ENCODE measurements at places on chromosomes 11 and 22. TPM values are rescaled to one million over a fixed set of nuclear protein-coding genes. Genes with fewer than 3 reads are reported as not detected.
A peak's percentile ranks its signal among the peaks of the same experiment; 100 is the strongest.

GRCh38 chr11:12212821-12213185, 102.4 kb downstream of the MICAL2 start:
- peaks cover 90% of the 10 kb centered on the region for H3K36me3 ChIP-seq
- no peak overlapping the region for H3K27ac ChIP-seq
- H3K4me1 ChIP-seq: no peaks in the 10 kb centered on the region
- H3K4me3 ChIP-seq: no peak overlapping the region
- no peak for DNase-seq

DNA sequence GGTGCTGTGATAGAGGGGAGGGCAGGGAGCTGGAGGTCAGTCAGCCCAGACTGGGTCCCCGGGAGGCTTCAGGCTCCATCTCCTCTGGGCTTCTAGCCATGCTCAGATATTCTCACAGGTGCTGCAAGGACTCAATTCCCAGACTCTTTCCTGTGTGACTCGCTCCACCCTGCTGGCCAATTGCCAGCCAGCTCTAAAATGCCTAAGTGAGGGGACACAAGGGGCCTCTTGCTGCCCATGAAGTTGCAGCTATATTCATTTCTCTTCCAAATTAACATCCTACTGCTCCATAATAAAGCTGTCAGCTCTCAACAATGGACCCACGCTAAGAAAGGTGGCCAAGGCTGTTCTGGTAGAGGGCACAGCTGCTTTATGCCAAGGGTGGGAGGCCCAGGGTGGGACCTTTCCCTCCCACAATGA, 101.5 kb downstream of the PLEKHA7 start:
- no peak overlapping the region for H3K4me3 ChIP-seq
- no peaks in the 10 kb centered on the region for H3K4me1 ChIP-seq
- H3K36me3 ChIP-seq: no peaks in the 10 kb centered on the region
- H3K27me3 ChIP-seq: no peaks in the 10 kb centered on the region

- H3K4me3 ChIP-seq: no peak overlapping the region
- no peaks in the 10 kb centered on the region for H3K27me3 ChIP-seq
- H3K27ac ChIP-seq: no peak overlapping the region
- no peaks in the 10 kb centered on the region for H3K4me1 ChIP-seq
- H3K36me3 ChIP-seq: no peaks in the 10 kb centered on the region
Measured at GRCh38 chr11:87926250-87926970, 248.8 kb downstream of the RAB38 start.

- no peak for DNase-seq
- H3K27ac ChIP-seq: no peak overlapping the region
- H3K4me3 ChIP-seq: no peak overlapping the region
- peaks cover 28% of the 10 kb centered on the region for H3K4me1 ChIP-seq
- peaks cover 2% of the 10 kb centered on the region for H3K27me3 ChIP-seq
Measured at GRCh38 chr11:46336563-46337180, 10.6 kb upstream of the DGKZ start.

DNA sequence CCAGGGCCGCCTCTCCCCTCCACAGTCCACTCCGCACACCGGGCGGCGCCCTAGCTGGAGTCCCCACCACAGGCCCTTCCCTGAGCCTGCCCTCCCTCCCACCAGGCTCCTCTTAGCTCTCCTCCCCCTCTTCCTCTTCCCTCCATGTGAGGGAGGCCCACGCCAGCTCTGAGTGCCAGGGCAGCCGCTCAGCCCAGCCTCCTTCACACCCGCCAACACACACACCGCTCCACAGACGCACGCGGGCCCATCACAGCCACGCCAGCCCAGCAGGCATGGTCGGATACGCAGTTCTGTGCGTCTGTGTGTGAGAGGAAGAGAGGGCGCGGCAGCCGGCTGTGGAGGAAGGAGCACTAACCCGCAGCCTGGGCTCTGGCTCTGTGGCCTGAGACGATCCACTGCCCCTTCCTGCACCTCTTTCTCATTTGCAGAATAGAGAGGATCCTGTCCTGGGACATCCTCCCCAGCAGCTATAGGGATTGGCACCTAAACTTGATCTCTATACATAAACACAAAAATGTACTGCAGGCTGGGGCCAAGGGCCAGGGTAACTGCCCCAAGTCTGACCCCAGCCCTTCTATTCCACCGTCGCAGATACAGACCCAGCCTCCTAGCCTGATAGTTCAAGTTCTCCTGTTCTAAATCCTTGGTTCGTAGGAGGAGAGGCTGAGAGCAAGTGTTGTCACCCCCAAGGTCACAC, 3.5 kb downstream of the CHRM4 start:
- H3K36me3 ChIP-seq: no peaks in the 10 kb centered on the region
- H3K27me3 ChIP-seq: peaks cover 22% of the 10 kb centered on the region
- DNase-seq: no peak
- peaks cover 40% of the 10 kb centered on the region for H3K4me1 ChIP-seq
- no peak overlapping the region for H3K27ac ChIP-seq

DNA sequence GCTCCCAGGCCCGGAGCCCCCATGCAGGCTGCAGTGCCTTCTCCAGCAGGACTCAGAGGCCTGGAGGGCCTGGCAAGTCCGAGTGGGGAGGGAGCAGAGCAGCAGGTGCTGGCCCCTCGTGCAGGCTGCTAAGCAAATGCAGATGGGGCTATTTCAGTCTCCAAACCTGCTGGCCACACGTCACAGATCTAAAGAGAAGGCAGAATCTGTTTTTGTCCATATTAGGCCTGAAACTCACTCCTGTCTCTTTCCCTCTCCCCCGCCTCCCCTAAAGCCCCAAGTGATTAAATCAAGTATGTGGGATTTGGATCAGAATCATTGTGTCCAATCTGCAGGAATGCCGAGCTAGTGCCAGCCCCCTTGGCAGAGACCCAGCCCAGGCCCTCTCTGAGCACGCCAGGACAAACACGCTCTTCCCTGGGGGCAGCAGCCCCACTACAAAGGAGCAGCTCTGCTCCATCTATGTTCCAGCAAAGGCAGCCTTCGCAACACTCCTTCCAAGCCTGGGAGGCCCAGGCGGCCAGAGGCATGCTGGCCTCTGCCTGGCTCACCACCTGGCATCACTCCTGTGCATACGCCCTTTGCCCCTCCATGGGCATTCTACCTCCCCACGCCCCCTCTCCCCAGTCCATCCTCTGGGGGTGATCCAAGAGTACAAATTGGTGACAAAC, 26.5 kb downstream of the RPL27A start:
- H3K4me1 ChIP-seq: no peaks in the 10 kb centered on the region
- H3K4me3 ChIP-seq: no peak overlapping the region
- no peak for DNase-seq
- H3K36me3 ChIP-seq: no peaks in the 10 kb centered on the region
- no peak overlapping the region for H3K27ac ChIP-seq

GRCh38 chr22:41180926-41181325, 24.2 kb upstream of the L3MBTL2 start:
- no peak overlapping the region for H3K4me3 ChIP-seq
- H3K27me3 ChIP-seq: no peaks in the 10 kb centered on the region
- H3K27ac ChIP-seq: no peak overlapping the region
- DNase-seq: no peak
- no peaks in the 10 kb centered on the region for H3K4me1 ChIP-seq

DNA sequence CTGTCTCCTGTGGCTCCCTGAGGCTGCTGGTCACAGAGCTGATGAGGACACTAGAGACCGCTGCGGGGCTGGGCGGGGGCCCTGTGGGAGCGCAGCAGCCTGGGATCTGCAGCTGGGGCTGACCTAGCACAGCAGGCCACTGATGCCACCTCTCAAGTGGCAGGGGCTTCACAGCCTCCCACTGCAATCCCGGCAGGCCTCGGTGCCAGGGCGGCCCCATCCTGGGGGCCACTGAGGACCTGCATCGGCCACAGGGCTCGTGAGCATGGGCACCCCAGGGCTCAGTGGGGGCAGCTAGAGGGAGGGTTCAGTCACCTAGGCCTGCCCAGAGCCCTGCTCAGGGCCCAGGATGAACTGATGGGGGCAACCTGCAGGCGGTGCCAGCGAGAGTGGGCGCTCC, 14.6 kb upstream of the CCDC188 start:
- H3K4me1 ChIP-seq: no peaks in the 10 kb centered on the region
- H3K27me3 ChIP-seq: no peaks in the 10 kb centered on the region
- no peak for DNase-seq
- no peak overlapping the region for H3K27ac ChIP-seq
- H3K4me3 ChIP-seq: no peak overlapping the region

- H3K27me3 ChIP-seq: no peaks in the 10 kb centered on the region
- no peak overlapping the region for H3K4me3 ChIP-seq
- H3K27ac ChIP-seq: peak overlapping the region; percentile 9
- peaks cover 41% of the 10 kb centered on the region for H3K36me3 ChIP-seq
- no peak for DNase-seq
Measured at GRCh38 chr11:44607987-44608386, 42.5 kb downstream of the CD82 start.

DNA sequence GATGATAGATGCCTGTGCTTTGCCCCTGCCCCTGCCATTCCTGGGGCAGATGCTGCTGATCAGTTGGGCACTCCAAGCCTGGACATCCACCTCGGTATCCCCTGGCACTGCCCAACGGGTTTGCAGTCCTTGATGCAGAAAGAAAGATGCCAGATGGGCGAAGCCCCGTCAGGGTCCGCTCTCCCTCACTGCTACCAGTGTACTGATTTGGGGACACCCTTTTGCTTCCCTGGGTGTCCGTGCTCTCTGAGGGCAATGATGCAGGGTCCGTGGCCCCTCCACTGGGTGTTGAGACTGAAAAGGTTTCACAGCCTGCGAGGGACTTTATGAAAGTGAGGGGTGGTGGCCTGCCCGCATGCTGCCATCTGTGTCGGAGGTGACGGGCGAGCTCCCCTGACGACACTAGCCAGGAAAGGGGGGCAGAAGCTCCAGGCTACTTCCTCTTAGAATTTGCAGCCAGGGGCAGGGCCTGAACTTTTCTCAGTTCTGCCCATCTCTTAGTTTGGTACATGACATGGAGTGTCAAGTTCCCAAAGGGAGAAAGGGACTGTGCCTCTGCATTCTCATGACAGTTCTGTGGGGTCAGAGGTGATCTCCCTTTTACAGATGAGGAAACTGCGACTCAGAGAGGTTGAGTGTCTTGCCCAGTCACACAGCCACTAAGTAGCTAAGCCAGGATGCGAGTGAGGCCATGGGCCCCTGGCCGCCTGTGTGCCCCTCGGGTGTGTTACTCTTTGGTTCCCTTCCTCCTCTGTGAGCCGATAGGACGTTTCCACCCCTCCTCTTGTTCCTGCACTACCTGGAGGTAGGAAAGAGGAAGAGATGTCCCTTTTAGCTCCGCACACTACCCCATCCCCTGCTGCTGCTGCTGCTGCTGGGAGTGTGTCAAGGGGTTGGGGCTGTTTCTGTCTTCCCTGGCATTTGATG, 96.6 kb downstream of the BCR start:
- no peak for DNase-seq
- H3K27ac ChIP-seq: no peak overlapping the region
- peaks cover 7% of the 10 kb centered on the region for H3K4me1 ChIP-seq
- no peaks in the 10 kb centered on the region for H3K27me3 ChIP-seq

GRCh38 chr11:120235024-120235628, 4.8 kb upstream of the POU2F3 start:
- H3K27me3 ChIP-seq: no peaks in the 10 kb centered on the region
- H3K4me3 ChIP-seq: no peak overlapping the region
- peak; percentile 71 for DNase-seq
- H3K36me3 ChIP-seq: no peaks in the 10 kb centered on the region
- H3K27ac ChIP-seq: no peak overlapping the region

DNA sequence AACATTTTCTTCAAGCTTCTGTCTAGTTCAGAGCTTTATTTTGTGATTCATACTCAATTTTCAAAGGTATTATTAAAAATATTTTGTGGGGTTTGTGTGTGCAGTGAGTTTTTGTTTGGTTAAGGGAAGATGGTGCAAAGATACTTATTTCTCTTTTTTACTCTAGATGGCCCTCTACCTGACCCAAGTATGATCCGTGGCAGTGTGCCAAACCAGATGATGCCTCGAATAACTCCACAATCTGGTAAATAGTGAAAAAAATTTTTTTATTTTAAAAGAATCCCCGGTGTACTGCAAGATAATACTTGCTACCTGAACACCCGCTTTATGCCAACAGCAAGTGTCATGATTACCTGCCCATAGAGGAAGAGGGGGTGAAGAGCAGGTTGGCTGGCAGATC, 54.2 kb downstream of the EP300 start:
- DNase-seq: no peak
- no peaks in the 10 kb centered on the region for H3K4me1 ChIP-seq
- H3K4me3 ChIP-seq: no peak overlapping the region
- H3K27me3 ChIP-seq: no peaks in the 10 kb centered on the region

- H3K36me3 ChIP-seq: no peaks in the 10 kb centered on the region
- no peaks in the 10 kb centered on the region for H3K27me3 ChIP-seq
- H3K4me3 ChIP-seq: no peak overlapping the region
- DNase-seq: no peak
- H3K4me1 ChIP-seq: no peaks in the 10 kb centered on the region
Measured at GRCh38 chr11:113286009-113286408, 28.4 kb upstream of the TTC12 start.

- no peaks in the 10 kb centered on the region for H3K36me3 ChIP-seq
- no peaks in the 10 kb centered on the region for H3K4me1 ChIP-seq
- no peak overlapping the region for H3K27ac ChIP-seq
Measured at GRCh38 chr11:71115770-71116692, 136.3 kb downstream of the SHANK2 start.

- no peak overlapping the region for H3K27ac ChIP-seq
- no peak overlapping the region for H3K4me3 ChIP-seq
- DNase-seq: no peak
- no peaks in the 10 kb centered on the region for H3K4me1 ChIP-seq
- no peaks in the 10 kb centered on the region for H3K27me3 ChIP-seq
Measured at GRCh38 chr11:73801136-73801535, 13.5 kb downstream of the MRPL48 start.

GRCh38 chr22:37138849-37139561, 10.7 kb downstream of the IL2RB start:
- H3K27me3 ChIP-seq: no peaks in the 10 kb centered on the region
- H3K4me3 ChIP-seq: no peak overlapping the region
- H3K4me1 ChIP-seq: peaks cover 36% of the 10 kb centered on the region
- peaks cover 96% of the 10 kb centered on the region for H3K36me3 ChIP-seq
- peak overlapping the region; percentile 59 for H3K27ac ChIP-seq

GRCh38 chr11:27390318-27391295, 27.6 kb upstream of the CCDC34 start:
- no peak for DNase-seq
- no peak overlapping the region for H3K4me3 ChIP-seq
- no peaks in the 10 kb centered on the region for H3K4me1 ChIP-seq

DNA sequence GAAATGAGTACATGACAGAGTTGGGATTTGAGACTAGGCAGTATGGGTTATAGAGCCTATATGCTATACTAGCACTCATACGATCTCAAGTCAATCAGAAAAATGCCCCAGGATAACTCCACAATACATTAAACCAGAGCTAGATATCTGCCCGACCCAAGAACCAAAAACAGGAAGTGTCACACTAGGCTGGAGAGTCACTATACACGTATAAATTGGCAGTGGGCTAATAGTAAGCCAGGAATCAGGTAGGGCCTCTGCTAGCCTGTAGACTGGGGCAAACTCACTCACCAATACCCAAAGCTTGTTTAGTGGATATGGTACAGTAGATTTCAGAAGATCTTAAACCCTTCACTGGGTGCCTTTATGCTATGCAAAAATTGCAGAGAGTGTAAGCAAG, 16.2 kb upstream of the EIF4G2 start:
- no peaks in the 10 kb centered on the region for H3K36me3 ChIP-seq
- H3K27me3 ChIP-seq: no peaks in the 10 kb centered on the region
- H3K4me3 ChIP-seq: no peak overlapping the region
- no peak overlapping the region for H3K27ac ChIP-seq
- DNase-seq: no peak

VWCE gene
- total RNA-seq: 0.94 TPM

ALDH3B2 gene
- not detected for total RNA-seq

TIMM10B gene
- 49.8 TPM for total RNA-seq

RELA gene
- total RNA-seq: 295 TPM

OR56A1 gene
- total RNA-seq: not detected

KCNJ5 gene
- total RNA-seq: not detected

HORMAD2 gene
- not detected for total RNA-seq

TRIM44 gene
- total RNA-seq: 23.4 TPM

C11orf97 gene
- total RNA-seq: not detected
